ENCODE measurements at places on chromosomes 6 and 20. TPM values are rescaled to one million over a fixed set of nuclear protein-coding genes. Genes with fewer than 3 reads are reported as not detected.

Gene SLC24A3
- polyA plus RNA-seq, result not detected

DNA sequence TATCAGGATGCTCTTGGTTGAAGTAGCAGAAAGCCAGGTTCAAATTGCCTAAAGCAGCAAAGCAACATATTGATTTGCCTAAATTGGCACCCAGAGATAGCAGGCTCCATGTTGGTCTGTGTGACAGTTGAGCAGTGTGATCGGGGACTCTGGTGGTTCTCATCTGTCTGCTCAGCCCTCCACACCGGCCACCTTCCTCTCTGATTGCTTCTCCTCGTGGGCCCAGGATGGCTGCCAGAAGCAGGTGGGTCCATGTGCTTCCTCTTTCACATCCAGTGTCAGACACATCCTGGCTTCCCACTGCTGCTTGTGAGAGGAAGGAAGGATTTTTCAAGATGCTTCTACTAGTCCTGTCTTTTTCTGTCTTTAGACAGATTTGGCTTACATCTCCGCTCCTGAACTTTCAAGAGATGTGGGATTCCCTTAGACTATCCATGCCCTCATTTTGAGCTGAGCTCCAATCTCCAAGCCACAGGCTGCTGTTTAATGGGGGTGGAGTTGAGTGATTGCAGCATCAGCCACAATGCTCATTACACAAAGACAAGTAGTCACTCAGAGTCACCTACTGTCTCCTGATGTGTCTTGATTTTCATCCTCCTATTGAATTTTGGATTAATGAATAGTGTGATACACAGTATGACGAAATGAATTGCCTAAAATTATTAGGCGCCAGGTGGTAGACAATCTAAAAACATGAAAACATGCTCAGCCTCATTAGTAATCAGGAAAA, 122.2 kb downstream of the ZDHHC14 start:
- no peaks in the 10 kb centered on the region for H3K36me3 ChIP-seq
- no peaks in the 10 kb centered on the region for H3K27me3 ChIP-seq
- no peak overlapping the region for H3K4me3 ChIP-seq
- no peak for DNase-seq
- H3K27ac ChIP-seq, result no peak overlapping the region

- peaks cover 8% of the 10 kb centered on the region for H3K36me3 ChIP-seq
- no peak overlapping the region for H3K27ac ChIP-seq
- DNase-seq, result no peak
- no peaks in the 10 kb centered on the region for H3K27me3 ChIP-seq
- H3K4me1 ChIP-seq, result no peaks in the 10 kb centered on the region
Observed at GRCh38 chr6:81630719-81631118, 121.8 kb downstream of the TENT5A start.

DNA sequence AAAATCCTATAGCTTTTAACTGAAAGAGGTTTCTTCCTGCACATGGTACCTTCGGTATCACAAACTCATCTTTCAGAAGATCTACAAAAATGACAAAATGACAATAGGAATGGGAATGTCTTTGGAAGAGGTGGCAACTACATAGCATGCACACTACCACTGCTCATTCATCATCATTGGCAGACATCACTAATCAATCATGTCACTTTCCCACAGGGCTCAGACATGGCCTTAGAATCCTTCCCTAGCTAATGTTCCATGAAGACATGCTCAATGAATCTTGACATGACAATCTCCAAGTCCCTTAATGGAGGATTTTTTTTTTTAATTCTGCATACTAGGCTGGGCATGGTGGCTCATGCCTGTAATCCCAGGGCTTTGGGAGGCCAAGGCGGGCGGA, 3.2 kb upstream of the PGC start:
- no peaks in the 10 kb centered on the region for H3K27me3 ChIP-seq
- no peak overlapping the region for H3K27ac ChIP-seq
- no peak for DNase-seq
- H3K4me1 ChIP-seq, result peaks cover 5% of the 10 kb centered on the region

- no peak overlapping the region for H3K27ac ChIP-seq
- H3K27me3 ChIP-seq, result no peaks in the 10 kb centered on the region
- peaks cover 16% of the 10 kb centered on the region for H3K4me1 ChIP-seq
- H3K4me3 ChIP-seq, result no peak overlapping the region
- no peaks in the 10 kb centered on the region for H3K36me3 ChIP-seq
- no peak for DNase-seq
Observed at GRCh38 chr20:56418385-56418861, 6.4 kb downstream of the CASS4 start.

GRCh38 chr20:23569570-23569969, 1.3 kb upstream of the CST9L start:
- no peak for DNase-seq
- H3K27ac ChIP-seq, result no peak overlapping the region
- no peaks in the 10 kb centered on the region for H3K36me3 ChIP-seq
- no peaks in the 10 kb centered on the region for H3K27me3 ChIP-seq

All from SK-N-SH (cell line).